ENCODE measurements at places on chromosomes 2 and 18.

- no peak for DNase-seq
These were observed 111.9 kb downstream of the KCTD1 start for GRCh38 chr18:26436176-26437051.

DNA sequence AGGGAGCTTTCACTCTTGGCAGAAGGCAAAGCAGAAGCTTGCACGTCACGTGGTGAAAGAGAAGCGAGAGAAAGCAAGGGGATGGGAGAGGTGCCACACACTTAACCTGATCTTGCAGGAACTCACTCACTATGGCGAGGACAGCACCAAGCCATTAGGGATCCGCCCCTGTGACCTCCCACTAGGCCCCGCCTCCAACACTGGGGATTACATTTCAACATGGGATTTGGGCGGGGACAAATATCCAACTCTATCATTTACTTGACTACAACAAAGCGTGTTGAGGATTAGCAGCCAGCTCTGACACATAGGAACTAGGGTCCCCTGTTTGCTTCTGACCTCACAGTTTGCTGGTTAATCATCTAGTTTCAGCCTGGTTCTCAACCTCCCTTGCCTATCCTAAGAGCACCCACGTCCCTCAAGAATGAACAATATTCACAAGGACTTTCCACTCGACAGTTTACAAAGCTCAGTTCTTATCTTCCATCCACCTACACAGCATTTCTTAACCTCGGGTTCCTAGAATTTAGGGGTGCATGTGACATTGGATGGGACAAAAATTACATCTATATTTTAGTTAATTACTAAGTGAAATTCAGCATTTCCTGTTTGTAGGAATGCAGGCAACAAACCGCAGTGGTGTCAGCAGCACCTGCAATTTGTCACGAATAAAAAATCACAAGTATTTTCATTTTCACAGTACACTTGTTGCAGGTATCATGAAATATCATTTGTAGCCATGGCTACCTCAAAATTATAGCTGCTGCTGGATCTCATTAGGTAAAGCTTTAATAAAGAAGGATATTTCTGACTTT, 36.0 kb downstream of the LBH start:
- no peak for DNase-seq

DNA sequence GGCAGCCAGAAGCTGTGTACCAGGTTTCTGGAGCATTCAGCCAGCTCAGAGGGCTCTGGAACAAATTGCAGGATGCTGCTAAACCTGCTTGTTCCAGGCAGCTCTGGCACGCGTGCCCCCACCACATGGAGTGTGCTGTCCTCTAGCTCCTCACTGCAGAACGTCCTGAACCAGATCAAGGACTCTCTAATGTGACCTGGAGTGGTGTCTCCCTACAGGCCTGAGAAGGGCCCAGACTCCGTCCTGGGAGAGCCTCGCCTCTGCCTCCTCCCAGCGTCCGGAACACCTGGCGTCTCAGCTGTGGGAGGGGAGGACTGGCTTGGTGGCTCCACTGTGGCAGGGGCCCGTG, 115.6 kb upstream of the GPC1 start:
- DNase-seq, result no peak

- DNase-seq, result no peak
These were observed 106.4 kb downstream of the VAPA start for GRCh38 chr18:10020171-10020570.

GRCh38 chr2:30964334-30965005, 157.2 kb upstream of the CAPN13 start:
- no peak for DNase-seq

DNA sequence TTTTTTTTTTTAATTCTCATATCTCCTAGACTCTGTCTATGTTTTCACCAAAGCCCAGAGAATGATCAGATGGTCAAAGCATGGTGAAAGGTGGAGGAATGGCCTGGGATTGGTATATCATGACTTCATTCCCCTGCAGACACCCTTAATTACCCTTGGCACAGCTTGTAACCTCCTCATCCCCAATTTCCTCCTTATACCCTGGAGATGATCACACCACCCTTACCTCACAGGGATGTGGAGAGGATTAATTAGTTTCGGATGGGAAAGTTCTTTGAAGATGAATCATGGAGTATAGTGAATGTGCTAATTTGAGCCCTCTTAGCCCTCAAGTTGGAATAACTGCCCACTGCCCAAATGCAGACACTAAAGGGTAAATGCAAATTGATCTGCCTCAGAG, 138.0 kb upstream of the LYPD6 start:
- no peak for DNase-seq

- DNase-seq, result no peak
These were observed 31.8 kb downstream of the CREG2 start for GRCh38 chr2:101355401-101356054.

GRCh38 chr18:24659827-24660720, 199.6 kb downstream of the HRH4 start:
- peak; percentile 93 for DNase-seq

DNA sequence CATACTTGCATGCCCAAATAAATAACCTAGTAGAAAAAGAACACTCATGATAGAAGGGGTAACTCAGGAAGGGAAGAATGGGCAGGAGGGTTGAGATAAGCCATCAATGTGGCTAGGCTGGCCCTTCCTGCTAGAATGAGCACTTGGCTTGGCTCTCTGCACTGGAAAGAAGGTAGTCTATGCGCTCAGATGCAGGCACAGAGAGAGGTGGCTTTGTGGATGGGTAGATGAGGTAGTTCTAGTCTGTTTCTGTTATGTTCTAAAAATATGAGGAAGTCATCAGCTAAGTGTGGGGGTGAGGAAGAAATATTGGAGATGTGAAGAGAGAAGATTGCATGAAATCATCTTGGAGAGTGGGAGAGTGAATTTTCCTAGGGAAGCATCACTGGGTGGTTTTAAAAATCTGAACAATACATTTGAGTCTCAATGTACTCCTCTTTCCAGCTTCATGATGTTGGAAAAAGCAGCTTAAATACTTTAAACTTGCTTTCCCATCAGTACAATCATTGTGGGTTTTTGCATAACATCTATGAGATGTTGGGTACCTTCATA, 357.1 kb downstream of the CNTNAP5 start:
- no peak for DNase-seq

DNA sequence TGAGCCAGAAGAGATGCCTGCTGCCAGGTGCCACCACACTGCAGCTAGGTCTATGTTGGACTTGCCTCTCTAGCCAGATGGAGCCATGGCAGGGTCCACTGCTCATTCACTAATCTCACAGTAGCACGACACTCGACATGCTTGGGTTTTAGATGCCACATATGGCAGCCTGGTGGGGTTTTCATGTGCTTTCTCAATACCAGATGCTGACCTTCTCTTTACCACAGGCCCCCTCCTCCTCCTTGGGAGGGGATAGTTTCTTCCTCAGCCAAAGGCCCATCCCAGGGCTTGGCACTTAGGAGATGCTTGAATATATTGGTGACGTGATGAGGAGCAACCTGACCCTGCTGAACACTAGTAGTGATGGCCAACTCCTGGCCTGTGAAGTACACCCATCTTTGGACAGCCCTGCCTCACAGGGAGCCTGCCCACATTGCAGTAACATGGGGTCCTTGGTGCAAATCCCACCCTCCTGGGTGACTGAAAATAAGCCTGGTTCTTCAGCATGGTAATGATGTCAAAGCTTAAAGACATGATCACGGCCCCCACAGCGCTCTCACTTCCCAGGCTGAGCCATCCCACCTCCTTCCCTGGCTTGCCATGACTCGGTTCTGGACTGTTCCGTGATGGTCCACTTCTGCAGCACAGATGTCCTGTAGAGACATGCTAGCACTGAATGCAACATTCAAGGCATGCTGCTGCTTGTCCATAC, 227.5 kb downstream of the SH3RF3 start:
- DNase-seq, result no peak

DNA sequence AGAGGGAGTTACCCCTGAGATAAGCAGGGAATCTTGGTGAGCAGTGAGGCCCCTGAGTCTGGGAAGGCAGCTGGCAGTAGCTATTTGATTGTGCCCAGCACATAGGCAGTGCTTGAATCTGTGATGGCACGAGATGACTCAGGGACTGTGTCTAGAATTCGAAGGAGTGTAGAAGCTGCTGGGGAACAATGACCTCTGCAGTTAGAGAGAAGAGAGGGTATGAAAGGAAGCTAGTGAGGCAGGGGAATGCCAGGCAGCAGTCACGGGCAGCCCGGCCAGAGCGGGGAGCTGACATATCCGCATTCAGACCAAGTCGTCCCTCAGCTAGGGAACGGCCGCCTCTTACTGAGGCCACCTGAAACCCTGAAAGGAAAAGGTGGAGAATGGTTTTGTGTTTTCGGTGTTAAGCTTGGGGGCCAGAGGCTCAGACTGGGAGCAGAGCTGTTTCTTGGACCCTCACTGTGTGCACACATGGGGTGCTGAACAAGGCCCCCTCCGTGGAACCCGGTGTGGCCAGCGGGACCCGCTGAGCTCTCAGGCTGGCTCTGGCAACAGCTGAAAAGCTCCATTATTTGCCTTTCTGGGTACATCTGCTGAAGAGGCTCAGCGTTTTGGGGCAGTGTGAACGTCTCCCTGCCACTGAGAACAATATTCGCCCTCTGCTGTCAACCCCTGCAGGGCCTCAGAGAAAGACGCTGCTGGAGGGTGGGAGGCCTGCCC, 32.9 kb downstream of the ARHGEF4 start:
- DNase-seq, result no peak

GRCh38 chr2:193810533-193810932, 1615.8 kb upstream of the TMEFF2 start:
- no peak for DNase-seq

- peak; percentile 68 for DNase-seq
These were observed 138.6 kb downstream of the KLHL29 start for GRCh38 chr2:23523373-23524260.

- DNase-seq, result peak; percentile 70
These were observed 7.9 kb downstream of the NEDD4L start for GRCh38 chr18:58051765-58052460.

DNA sequence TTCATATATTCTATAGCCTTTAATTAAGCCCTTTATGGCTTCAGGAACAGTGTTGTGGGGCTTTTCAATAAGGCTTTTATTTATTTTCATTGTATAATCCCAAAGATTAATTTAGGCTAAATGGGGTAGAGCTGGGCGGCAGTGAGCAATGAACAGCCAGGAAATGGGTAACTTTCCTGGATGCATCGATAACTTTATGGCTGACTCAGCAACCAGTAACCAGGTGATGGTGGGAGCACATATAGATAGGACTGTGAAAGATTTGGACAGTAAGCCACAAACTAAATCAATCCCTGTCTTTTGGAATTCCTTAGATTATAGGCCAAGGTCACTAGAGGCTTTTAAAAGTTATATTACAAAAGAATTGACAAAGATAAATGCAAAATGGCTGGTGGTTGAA, 1260.6 kb upstream of the CELF4 start:
- DNase-seq, result no peak

DNA sequence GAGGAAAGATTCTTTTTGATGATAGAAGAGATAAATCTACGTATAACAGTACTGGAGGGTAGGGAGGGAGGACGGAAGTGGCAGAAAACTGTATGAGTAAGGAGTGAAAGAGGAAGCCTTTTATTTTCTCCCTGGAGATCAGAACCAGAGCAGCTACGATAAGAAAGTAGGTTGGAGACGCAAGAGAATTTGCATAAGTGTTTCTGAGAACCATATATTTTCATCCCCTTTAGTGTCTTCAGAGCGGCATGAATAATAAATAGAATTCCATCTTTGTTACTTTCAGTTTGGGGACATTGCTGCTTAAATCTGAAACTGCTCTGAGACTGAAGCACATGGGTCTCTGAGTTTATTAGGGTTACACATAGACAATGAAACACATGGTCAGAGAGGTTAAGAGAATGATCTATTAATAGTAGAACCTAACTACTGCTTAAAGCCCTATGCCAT, 230.2 kb upstream of the TNP1 start:
- peak; percentile 24 for DNase-seq

DNA sequence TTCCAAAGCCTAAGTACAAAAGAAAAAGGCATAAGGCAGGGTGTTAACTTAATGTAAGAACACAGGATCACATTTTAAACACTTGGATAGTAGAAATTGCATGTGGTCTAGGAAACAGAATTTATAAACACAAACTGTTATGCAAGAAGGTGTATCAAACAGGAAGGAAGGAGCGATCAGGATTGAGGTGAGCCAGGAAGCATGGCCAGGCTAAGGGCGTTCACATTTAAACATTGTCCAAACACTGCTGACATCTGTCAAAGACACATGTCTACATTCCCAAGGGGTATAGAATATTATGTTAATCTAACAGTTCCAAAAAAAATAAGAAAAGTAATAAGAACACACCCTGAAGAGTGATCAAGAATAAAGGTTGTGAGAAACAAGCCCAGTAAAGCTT, 71.3 kb downstream of the CCDC141 start:
- no peak for DNase-seq

GRCh38 chr2:66866331-66867062, 431.6 kb downstream of the MEIS1 start:
- no peak for DNase-seq

GRCh38 chr2:65313126-65313953, 85.7 kb downstream of the ACTR2 start:
- no peak for DNase-seq

GRCh38 chr2:190050001-190050400, 12.5 kb downstream of the MSTN start:
- no peak for DNase-seq

- DNase-seq, result no peak
These were observed 445 bp downstream of the PRPF40A start for GRCh38 chr2:152716805-152717227.

DNA sequence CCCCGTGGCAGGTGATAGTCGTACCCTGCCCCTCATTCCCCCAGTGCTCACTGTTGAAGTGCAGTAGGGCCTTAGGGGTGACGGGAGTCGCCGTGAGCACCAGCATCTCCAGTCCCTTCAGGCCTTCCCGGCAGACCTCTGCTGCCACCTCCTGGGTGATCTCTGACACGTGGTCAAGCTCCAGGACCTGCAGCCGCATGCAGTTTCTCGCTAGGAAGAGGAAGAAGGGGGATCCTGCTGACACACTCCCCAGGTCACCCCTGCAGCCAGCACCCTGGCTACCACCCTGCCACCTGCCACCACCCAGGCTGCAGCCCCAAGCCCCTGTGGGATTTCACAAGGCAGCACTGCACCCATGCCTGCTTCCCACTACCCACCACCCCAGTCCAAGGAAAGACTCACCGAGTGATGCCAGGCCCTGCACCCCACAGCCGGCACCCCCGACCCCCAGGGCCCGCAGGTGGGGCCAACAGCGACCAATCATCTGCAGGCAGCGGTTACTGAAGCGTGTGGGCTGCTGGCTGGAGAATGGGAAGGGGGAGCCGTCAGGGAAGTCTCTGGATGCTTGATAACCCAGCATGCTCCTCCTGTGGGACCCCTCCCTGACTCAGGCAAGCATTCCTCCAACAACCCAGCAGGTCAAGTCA, 23.8 kb downstream of the FBXO41 start:
- DNase-seq, result peak; percentile 40

GRCh38 chr18:59616501-59616900, 80.7 kb downstream of the CCBE1 start:
- DNase-seq, result no peak

GRCh38 chr18:63299837-63300745, 19.5 kb downstream of the BCL2 start:
- DNase-seq, result no peak

GRCh38 chr2:204298404-204298803, 246.9 kb upstream of the PARD3B start:
- no peak for DNase-seq

Measured in muscle of leg (tissue), 16 donors.